Fibroblast of lung (primary cell): ENCODE measurements at places on chromosomes 2 and 18. TPM values are rescaled to one million over a fixed set of nuclear protein-coding genes. Genes with fewer than 3 reads are reported as not detected.
A peak's percentile ranks its signal among the peaks of the same experiment; 100 is the strongest.

- no peak for DNase-seq
Observed at GRCh38 chr18:46894124-46894523, 23.2 kb downstream of the PIAS2 start.

DNA sequence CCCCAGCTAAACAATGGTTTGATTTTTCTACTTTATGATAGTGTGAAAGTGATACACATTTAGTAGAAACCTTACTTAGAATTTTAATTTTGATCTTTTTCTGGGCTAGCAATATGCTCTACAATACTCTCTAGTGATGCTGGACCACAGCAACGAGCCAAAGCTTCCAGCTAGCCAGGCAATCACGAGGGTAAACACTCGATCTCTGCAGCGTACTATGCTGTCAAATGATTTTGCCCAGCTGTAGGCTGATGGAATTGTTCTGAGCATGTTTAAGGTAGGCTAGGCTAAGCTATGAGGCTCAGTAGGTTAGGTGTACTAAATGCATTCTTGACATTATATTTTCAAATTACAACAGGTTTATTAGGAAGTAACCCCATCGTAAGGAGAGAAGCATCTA is 207.5 kb downstream of the LRRTM4 start:
- no peak for DNase-seq

- peak; percentile 91 for DNase-seq
Observed at GRCh38 chr2:201231781-201232466, 28.4 kb upstream of the CASP8 start.

- no peak for DNase-seq
Observed at GRCh38 chr2:129233166-129233565, 746.3 kb upstream of the RAB6C start.

- DNase-seq = no peak
Observed at GRCh38 chr2:190412966-190413365, 4.8 kb downstream of the MFSD6 start.

DNA sequence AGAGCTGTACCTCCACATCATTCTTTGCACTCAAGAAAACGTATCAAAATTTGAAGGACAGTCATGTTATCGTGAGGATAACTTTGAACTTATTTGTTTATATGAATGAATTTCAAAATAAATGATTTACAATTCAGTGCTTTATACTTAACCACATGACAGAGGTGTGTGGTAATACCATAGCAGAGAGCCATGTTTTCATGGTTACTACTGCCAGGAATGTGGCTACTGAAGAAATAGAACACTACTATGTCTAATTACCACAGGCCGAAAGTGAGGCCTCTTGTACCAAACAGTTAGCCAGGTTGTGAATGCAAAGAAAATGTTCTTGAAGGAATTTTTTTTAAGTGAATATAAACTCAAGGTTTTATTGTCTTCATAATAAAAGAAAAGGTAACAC is 49.2 kb downstream of the AAK1 start:
- peak; percentile 61 for DNase-seq

DNA sequence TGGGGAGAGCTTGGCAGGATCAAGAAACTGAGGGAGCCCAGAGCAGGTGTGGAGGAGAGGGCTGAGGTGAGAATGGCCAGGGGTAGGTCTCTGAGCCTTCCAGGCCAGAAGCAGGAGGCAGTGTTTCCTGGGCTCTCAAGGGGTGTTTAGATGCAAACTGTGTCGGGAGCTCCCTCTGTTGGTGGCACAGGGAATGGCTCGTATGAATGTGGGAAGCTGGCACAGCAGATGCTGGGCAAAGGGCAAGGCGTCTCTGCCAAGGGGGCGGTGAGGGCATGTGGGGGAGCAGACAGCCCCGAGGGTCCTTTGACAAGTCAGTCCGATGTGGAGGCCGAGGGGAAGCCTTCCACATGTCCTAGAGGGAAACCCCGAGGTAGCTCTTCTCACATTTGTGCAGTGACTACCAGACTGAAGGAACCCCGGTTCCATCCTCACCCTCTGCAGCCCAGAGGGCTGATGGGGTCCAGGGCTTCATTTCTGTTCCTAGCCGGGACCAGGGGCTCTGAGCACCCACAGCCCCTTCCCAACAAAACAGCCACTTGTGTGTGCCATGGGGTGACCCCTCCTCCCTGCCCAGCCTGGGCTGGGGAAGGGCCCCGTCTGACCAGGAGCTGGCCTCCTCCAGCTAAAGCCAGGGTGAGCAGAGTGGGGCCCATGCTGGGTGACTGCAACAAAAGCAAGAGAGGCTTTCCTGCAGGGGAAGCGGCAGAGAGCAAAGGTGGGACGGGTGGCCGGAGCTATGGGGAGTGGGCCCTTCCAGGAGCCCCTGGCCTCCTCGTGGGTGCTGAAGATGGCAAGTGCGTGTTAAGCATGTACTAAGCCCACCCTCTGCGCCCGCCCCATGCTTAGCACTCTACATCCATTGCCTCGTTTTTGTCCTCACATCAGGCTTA is 103.4 kb downstream of the SEPTIN10 start:
- peak; percentile 49 for DNase-seq

DNA sequence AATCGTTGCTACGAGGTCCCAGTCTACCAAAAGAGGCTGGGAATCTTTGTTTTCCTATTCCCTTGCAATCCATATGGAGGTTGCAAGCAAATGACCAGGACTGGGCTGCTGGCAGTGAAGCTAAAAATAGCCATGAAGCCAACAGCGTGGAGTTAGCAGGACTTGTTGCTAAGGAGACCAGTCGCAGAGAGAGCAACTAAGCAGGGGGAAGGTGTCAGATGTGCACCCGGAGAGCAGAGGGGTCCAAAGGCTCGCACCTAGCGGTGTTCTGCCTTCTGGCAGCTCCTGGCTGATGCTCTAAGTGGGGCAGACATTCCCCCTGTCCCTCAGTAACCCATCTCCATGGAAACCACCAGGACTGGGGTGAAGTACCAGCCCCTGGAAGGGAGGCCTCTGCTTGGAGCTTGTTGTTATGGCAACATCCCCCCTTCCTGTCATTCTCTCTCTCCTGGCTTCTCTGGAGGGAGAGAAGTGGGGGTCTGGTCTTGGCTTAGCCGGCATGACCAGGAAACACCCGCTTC is 84.6 kb downstream of the DNMT3A start:
- DNase-seq = peak; percentile 76

GRCh38 chr2:103293742-103294077 is 531.9 kb downstream of the TMEM182 start:
- DNase-seq = no peak

GRCh38 chr18:59902131-59902992 is 2.6 kb downstream of the PMAIP1 start:
- peak; percentile 88 for DNase-seq

DNA sequence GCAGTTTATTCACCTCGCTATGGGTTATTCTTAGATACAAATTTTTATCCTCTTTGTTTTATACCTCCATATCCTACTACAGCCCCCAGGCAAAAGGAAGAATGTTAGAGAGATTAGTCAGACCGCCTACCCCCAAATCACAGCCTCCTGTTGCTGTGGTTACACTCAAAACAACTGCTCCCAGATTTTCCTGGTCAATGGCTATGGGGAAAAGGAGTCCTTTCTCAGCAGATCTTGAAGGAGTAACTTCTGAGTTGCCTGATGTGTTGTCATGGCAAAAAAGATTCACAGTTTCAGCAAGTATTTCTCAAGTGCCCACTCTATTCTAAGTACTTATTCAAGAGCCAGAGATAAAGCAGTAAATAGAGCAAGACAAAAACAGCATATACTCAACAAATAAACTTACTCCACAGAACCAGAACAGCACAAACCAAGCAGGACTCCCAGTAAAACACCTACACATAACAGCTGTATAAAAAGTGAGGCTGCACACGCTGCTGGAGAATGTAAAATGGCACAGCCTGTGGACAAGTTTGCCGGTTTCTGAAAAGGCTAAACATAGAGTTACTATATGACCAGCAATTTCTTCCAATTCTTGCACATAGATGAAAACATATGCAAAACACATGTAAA is 104.8 kb downstream of the NOL10 start:
- peak; percentile 38 for DNase-seq

Gene TGFA
- not detected in 2 replicates for total RNA-seq

Gene CNDP1
- total RNA-seq = not detected in 2 replicates

Gene ABHD1
- total RNA-seq = 0.17 and 0.26 TPM in 2 replicates

Gene SNTG2
- total RNA-seq = not detected in 2 replicates
